ENCODE measurements at places on chromosomes 16 and 17.

GRCh38 chr17:41962111-41962510 lies 4.5 kb upstream of the CNP start:
- no peak for DNase-seq

- no peak for DNase-seq
Observed at GRCh38 chr17:80531400-80531799, 13.2 kb upstream of the RPTOR start.

DNA sequence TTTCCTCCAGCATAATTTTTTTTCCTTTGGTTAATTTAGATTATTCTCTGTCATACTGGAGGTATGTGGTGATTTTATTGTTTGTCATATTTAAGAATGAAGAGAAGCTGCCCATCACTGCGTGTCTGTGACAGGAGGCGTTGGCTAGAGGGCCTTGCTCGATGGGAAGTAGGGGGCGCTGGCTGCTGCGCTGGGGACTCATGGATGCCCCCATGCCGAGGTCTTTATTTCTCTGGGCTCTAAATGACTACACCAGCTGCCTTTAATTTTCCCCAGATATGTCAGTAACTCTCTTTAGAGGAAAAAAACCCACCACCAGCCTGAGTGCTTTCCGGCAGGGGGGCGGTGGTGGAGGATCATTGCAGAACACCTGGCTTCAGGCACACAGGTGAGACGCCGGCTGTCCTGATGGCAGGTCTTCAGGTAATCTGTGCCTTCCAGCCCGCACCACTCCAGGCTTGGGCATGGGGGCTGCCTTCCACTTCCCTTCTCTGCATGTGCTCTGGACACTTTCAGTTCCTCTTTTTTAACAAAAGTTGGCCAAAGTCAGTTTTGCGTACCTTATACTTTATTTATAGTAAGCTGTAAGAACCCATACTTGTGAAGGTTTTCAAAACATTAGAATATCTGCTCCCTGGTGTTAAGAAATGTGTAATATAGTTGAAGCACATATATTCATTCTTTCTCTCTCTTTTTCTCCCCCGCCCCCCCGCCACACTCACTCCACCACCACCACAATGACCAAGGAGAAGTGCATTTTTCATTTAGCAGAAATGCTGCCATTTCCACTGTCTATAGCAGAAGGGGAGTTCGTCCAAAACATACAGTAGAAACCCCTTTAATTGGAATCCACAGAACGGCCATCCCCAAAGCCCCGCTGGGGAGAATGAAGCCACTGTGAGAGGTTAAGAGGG lies 192.7 kb downstream of the RPTOR start:
- DNase-seq = no peak

DNA sequence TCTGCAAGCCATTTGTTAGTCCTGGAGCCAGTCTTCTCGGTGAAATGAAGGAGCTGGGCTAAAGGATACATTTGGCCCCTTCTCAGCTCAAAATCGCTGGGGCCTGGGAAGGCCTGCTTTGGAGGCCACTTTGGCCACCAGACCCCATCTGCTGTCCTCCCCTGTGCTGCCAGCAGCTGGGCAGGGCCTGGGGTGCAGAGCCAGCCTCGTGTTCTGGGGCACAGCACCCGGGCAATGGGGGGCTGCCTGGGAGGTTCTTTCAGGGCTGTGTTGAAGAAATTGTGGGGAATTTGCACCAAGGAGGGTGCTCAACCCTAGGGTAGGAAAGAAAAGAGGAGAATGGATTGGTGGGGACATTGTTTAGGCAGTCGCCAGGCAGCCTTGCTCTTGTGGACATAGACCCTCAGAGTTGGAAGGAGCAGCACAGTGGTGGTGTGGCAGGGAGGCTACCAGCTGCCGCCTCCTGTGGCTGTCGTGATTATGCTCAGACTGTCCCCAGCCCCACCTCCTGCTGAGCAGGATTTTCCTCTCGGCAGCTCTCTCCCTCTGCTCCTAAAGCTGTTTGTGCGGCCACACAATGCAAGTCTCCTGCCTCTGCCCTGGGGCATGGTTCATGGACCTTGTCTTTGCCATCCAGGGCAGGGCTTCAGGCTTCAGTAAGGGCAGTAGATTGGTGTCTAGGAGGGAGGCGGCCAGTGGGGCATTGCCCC lies 174.8 kb downstream of the NTN1 start:
- no peak for DNase-seq

GRCh38 chr17:68011199-68011665 lies 15.0 kb upstream of the C17orf58 start:
- DNase-seq = no peak

DNA sequence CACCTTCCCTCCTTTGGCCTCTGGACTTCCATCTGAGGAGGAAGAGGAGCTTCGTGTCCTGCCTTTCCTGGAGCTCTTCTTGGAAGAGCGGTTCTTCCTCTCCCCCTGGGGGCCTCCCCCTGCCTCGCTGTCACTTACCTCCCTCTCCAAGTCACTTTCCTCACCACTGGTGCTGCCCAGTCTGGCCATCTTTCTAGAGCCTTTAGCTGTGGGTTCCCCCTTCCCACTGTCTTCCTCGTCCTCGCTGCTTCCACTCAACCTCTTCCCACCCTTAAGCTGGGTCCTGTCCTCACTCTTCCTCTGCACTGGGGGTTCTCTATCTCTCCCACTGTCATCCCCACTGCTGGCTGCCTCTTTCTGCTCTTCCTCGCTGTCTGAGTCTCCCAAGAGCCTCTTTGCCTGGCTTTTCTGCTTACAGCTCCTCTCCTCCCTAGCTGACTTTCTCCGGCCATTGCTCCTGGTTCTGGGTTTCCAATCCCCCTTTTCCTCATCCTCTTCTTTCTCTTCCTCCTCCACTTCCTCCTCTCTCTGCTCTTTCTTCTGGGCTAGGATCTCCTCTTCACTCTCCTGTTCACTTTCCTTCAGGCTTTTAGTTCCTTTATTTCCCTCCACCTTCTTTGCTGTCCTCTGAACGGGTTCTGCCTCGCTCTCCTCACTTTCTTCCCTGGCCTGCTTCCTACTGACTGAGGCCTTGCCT lies 1.4 kb downstream of the HIRIP3 start:
- no peak for DNase-seq

GRCh38 chr16:57637020-57637419 lies 8.6 kb downstream of the ADGRG1 start:
- no peak for DNase-seq

- DNase-seq = no peak
Observed at GRCh38 chr16:30127993-30128392, 5.0 kb upstream of the MAPK3 start.

DNA sequence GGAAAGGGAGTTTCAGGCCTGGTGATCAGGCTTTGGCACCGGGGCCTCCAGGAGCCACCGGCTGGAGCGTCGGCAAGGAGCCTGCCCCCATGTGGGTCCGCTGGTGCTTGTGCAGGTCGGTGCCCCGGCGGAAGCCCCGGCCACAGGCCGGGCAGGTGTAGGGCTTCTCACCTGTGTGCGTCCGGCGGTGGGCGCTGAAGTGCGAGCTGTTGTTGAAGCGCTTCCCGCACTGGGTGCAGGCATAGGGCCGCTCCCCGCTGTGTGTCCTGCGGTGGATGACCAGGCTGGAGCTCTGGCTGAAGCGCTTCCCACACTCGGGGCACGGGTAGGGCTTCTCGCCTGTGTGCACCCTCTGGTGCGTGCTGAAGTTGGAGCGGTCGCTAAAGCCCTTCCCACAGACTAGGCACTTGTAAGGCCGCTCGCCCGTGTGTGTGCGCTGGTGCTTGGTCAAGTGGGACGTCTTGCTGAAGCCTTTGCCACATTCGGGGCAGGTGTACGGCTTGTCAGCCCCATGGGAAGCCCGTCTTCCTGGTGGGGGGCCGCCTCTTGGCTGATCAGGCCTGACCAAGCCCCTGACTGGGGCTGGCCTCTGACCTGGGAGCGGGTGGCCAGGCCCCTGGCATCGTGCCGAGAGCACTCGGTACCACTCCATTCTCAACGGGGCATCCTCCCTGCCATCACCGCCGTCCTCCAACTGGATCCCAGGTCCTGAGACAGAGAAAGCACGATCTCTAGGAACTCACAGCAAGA lies 14.4 kb downstream of the ZNF500 start:
- no peak for DNase-seq
